ENCODE measurements at places on chromosomes 12 and 14.

DNA sequence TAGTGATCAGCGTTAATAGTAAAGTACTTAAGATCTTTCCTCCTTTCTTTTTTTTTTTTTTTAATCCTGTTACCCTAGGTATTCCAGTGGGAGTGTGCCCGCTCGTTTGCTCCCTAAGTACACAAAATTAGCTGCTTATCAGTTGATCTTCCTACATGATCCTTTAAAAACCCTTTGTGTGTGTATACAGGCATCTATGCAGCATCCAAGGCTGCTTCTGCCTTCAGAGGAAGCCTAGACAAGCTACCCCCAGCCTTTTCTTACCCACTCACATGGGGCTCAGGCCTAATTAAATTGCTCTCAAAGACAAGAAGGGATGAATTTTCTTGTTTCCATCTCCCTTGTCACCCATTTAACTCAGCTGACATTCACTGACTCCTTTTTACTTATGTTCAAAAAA, 343.4 kb upstream of the LMO3 start:
- DNase-seq, result no peak

DNA sequence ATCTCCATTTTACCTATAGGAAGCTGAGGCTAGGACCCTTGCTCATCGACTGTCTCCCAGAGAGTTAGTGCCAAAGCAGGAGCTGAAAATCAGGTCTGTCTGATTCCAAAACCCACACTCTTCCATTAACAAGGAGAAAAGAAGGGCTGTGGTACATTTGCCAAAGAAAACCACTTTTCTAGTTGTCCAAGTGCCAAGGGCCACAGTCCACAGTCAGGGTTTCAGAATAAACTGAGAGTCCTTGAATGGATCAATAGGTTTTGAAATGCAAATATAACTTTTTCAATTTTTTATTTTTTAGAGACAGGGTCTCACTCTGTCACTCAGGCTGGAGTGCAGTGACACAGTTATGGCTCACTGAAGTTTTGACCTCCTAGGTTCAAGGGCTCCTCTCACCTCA, 55.4 kb upstream of the ZFP36L1 start:
- no peak for DNase-seq

GRCh38 chr12:80698256-80698655, 9.2 kb upstream of the MYF6 start:
- no peak for DNase-seq

DNA sequence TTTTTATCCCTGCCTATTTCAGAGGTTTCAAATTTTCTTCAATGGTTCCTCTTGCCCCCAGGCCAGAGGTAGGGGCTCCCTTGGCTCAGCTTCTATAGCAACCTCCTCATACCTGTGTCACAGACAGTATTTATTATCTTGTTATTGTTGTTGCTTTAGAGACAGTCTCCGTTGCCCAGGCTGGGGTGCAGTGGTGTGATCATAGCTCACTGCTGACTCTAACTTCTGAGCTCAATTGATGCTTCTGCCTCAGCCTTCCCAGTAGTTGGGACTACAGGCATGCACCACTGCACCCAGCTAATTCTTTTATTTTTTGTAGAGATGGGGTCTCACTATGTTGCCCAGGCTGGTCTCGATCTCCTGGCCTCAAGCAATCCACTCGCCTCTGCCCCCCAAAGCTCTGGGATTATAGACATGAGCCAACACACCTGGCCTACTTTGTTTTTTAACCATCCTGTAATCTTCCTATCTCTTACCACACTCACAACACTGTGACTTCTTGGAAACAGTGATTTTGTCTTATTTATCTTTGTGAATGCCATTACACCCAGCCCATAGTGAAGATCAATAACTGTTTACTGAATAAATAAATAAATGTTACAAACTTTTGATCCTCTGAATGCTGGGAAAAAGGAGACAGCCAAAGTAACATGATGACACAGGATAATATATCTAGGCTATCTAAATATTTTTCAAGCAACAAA, 95.9 kb downstream of the PHLDA1 start:
- DNase-seq, result no peak

GRCh38 chr14:90534091-90534837, 137.4 kb downstream of the CALM1 start:
- DNase-seq, result peak; percentile 38

DNA sequence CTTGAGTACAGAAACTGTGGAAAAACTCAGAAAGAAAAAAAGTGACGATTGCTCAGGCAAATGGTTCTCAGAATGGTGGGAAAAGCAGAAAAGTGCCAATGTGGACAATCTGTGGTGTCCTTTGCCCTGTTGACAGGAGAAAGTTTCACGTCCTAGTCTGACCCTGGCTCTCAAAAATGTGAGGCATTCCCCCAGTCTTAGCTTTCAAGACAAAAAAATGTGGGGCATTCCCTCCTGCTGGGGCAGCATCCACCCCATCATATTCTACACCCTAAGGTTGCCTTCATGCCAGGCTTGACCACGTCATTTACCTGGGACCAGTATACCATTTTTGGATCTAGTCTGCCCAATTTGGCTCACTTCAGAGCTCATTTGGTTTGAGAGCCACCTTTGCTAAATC, 20.7 kb upstream of the ANAPC7 start:
- DNase-seq, result no peak
